Right ventricle myocardium inferior (tissue), 1 donor: ENCODE measurements at places on chromosomes 3 and 15. TPM values are rescaled to one million over a fixed set of nuclear protein-coding genes. Genes with fewer than 3 reads are reported as not detected.
A peak's percentile ranks its signal among the peaks of the same experiment; 100 is the strongest.

GRCh38 chr3:122730240-122730639, 49.6 kb downstream of the PARP14 start:
- no peak for DNase-seq

- DNase-seq, result no peak
These were observed 43.5 kb upstream of the STXBP5L start for GRCh38 chr3:120864541-120864940.

Gene SPATA12
- not detected for total RNA-seq

- no peak for DNase-seq
These were observed 33.2 kb upstream of the NSMCE3 start for GRCh38 chr15:29302871-29303270.

DNA sequence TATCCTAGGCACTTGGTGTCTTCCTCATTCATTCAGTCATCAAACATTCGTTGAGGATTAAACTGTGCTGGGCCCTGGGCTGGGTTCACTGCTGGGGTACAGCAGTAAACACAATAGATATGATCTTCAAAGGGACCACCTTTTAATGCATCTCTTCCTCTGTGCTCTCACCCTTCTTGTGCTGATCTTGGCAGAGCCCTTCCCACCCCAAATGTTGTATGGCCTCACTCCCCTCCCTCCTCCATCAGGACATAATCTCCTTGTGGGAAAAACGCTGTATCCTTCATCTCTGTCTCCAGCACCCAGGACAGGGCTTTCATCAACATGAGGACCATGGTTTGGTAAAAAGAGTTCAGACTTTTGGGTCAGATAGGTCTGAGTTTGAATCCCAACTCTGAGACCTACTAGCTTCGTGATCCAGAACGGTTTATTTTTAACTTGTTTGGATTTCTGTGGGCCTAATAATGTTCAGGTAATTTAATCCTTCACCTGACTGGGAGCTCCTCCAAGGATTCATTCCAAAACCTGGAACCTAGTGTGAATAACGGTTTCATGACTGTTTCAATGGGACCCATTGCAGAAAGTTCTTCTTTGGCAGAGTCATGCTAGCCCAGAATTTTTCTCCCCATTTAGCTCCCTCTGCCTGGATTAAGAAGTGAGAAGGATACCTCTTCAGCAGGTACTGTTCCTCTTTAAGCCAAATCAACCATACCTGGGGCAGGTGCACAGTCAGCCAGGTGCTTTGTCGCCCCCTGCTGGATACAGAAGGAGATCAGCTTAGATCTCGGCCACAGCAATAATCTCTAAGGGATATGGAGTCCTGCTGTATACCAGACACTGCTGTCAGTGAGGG, 5.2 kb upstream of the WNT7A start:
- DNase-seq, result no peak

- DNase-seq, result no peak
These were observed 28.1 kb downstream of the OIP5 start for GRCh38 chr15:41304149-41304770.

DNA sequence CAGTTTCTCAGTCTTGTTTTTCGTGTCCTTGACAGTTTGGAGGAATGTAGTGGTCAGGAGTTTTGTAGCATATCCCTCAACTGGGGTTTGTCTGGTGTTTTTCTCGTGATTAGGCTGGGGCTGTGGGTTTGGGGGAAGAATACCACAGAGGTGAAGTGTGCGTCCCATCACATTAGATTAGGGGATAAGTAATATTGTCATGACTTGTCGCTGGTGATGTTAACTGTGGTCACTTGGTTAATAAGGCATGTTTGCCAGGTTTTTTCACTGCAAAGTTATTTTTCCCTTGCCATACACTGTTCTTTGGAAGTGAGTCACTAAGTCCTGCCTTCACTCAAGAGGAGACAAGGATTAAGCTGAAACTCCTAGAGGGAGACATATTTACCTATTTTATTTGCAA, 39.1 kb downstream of the PAK2 start:
- DNase-seq, result no peak

Gene SLC24A5
- total RNA-seq, result not detected

DNA sequence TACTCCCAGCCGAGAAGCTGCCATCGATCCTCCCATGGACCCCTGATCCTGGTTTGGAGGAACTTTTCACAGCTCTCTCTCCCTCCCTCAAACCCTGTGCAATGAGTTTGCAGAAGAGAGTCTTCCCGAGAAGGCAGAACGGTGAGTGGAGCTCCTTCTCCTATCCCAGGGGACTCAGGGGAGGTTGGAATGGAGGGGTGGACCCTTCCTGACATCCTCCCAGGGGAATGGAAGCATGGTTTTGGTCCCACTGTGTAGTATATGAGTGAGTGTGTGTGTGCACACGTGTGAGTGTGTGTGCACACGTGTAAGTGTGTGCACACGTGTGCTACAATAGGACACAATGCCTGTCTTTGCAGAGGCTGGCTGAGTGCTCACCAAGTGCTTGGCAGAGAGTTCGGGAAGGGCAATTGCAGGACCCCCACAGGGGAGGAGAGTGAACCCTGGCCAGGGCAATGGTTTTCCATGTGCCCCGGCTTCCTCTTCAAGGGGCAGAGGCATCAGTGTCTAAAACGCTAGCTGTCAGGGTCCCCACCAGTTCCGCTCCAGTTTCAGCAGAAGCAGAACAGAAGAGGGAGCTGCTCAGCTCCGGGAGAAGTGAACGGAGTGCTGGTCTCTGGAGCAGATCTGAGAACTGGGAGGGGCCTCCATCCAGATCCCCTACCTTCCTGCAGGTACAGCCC, 13.8 kb upstream of the IL16 start:
- DNase-seq, result peak; percentile 67

- peak; percentile 79 for DNase-seq
These were observed 210.2 kb downstream of the ADAMTS17 start for GRCh38 chr15:100131321-100132224.

- no peak for DNase-seq
These were observed 93.0 kb downstream of the AAGAB start for GRCh38 chr15:67161412-67161811.

GRCh38 chr3:129439226-129439816, 427 bp downstream of the MBD4 start:
- peak; percentile 76 for DNase-seq

- no peak for DNase-seq
These were observed 52.4 kb downstream of the ATP8B4 start for GRCh38 chr15:50066666-50067065.

DNA sequence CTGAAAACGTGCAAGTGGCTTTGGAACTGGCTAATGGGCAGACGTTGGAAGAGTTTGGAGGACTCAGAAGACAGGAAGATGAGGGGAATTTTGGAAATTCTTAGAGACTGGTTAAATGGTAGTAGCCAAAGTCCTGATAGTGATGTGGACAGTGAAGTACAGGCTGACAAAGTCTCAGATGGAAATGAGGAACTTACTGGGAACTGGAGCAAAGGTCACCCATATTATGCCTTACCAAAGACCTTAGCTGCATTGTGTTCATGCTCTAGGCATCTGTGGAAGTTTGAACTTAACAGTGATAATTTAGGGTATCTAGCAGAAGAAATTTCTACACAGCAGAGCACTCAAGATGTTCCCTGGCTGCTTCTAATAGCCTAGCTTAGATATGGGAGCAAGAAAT, 28.6 kb upstream of the SERPINI2 start:
- no peak for DNase-seq

- DNase-seq, result no peak
These were observed 4.2 kb downstream of the OCA2 start for GRCh38 chr15:28094732-28095521.

Gene GHSR
- total RNA-seq, result not detected

DNA sequence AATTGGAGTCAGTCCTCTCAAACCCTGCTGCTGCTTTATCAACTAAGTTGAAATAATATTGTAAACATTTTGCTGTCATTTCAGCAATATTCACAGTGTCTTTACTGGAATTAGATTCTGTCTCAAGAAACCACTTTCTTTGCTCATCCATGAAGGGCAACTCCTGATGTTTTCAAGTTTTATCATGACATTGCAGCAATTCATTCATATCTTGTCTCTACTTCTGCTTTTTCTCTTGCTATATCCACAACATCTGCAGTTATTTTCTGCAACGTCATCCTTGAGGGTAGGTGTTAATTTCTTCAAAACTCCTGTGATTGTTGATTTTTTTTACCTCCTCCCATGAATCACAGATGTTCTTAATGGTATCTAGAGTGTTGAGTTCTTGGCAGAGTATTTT, 181.6 kb downstream of the EPHA6 start:
- no peak for DNase-seq

Gene CAPN3
- total RNA-seq, result 3.4 TPM

- DNase-seq, result no peak
These were observed at the start of gene FURIN for GRCh38 chr15:90868261-90868689. Gene FURIN (plus strand): TSS chr15:90868588. CDS start chr15:90875741, 7,153 bp downstream.

DNA sequence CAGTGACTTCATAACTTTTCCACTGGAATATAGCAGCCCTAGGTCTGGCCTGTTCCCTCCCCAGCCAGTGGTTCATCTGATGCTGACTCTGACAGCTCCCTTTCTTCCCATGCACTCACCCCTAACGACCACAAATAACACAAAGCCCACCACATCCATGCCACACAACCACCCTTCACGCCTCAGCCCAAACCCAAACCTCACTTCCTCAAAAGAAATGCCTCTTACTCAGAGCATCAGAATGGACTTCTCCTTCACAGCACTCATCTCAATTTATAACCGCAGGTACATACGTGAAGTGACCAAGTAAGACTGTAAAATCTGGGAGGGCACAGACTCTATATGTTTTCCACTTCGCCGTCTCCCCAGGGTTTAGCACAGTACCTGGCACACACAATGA, 1.1 kb downstream of the RBSN start:
- DNase-seq, result no peak

DNA sequence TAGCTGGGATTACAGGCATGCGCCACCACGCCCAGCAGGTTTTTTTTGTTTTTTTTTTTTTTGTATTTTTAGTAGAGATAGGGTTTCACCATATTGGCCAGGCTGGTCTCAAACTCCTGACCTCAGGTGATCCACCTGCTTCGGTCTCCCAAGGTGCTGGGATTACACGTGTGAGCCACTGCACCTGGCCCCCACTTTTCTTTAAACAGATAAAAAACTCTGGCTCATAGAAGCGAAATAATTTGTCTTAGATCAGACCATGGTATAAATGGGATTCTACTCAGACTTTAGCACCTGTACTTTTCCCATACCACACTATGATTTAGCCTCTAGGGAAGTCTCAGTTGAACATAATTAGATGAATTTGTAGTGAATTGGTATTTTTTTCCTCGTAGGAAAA, 182.4 kb downstream of the AKAP13 start:
- no peak for DNase-seq

GRCh38 chr15:38611228-38611627, 46.6 kb upstream of the RASGRP1 start:
- DNase-seq, result no peak

DNA sequence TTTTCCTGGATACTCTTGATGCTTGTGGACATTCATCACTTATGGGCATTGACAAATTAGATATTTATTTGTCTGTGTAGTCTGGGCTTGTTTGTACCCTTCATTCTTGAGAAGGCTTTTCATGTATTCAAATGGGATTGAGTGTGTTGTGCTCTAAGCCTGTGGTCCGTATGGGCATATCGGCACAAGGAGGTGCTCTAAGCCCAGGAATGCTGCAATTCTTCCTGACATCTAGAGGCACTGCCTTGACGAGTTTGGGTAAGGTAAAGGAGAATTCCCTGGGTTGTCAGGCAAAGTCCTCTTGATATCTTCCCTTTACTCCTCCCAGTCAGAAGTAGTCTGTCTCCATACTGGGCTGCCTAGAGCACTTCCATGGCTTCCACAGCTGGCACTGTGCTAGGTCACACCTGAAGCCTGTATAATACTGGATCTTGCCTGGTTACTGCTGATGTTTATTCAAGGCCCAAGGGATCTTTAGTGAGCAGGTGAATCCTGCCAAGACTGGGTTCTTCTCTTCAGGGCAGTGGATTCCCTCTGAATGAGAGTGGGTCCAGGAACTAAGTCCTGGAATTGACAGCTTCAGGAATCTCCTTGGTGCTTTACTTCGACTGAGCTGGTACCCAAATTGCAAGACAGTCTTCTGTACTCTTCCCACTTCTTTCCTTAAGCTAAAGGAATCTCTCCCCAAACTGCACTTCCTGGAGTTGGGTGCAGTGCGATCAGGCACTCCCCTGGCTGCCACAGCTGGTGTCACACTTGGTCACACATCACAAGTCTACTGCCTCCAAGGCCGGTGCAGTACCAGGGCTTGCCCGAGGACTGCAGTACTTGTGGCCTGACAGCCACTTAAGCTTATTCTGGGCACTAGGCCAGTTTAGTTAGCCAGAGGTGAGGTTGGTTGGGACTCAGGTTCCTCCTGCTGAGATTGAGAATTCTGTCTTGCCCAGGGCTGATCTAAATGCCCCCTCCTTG, 46.0 kb downstream of the GALK2 start:
- peak; percentile 63 for DNase-seq

DNA sequence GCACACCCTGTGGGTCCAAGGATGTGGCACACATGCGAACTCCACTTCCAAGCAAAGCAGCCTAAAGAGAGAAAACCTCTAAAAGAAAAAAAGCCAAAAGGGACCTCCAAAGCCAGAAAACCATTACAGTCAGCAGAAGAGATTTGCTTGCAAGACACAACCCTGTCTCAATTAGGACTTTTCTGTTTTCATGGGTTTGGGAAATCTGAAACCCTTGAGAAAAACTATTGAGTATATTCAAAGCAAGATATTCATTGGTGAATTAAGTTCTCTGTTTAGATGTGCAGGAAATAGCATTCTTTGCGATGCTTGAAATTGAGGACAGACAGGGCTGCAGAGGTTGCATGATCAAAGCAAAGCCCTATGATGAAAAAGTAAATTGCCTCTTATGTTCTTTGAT, 10.2 kb upstream of the LDHAL6B start:
- DNase-seq, result no peak

Gene P2RY14
- 3.9 TPM for total RNA-seq

Gene GOLGA6L7
- not detected for total RNA-seq

Gene CCDC51
- 13.3 TPM for total RNA-seq

DNA sequence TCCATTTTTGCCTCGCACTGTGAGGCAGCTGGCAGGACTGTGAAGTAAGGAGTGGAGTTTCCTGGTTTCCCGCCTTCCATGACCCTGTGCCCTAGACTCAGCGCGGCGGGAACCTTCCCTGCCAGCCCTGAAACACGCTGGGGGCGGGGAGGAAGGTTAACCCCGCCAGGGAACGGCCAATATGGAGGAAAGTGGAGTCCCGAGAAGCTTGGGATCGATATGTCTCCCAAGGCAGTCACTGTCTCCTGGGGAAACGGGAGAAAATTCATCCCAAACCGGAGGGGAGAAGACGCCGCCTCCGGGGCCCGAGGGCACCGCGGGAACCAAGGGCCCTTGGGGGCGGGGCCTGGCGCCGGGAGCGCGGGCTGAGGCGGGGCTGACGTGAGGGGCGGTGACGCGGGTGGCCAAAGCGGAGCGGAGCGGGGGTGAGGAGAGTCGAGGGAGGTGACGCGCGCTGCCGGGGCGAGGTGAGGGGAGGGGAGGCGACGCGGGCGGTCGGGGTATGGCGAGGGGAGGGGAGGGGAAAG, at the start of gene HMCES:
Gene HMCES (plus strand): TSS at position 432 of the 527 bp plus-strand sequence. CDS start 863 bp downstream, outside the sequence.
- peak; percentile 96 for DNase-seq

Gene GOLGA8R
- total RNA-seq, result 3.6 TPM
